G401 (cell line): ENCODE measurements at places on chromosomes 2 and 18. TPM values are rescaled to one million over a fixed set of nuclear protein-coding genes. Genes with fewer than 3 reads are reported as not detected.

GRCh38 chr2:55419233-55419678, 400 bp downstream of the CCDC88A start:
- no peak for DNase-seq

DNA sequence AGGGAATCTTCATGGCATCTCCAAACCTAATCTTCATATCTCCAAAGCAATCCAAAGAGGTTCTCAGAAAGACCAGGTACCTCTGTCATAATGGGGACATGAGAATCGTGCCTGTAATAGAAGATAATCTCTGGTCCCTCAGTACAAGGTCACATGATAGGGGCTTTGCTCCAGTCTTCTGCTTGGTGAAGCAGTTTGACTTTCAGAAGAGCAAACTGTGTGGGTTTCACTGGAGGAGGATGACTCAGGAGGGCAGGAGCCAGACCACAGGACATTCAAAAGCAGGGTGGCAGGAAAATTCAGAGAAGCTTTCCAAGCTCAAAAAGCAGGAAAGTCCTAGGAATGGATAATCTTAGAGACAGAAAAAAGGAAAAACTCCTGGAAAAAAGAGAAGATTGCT, 10.6 kb upstream of the PAX3 start:
- DNase-seq, result no peak

DNA sequence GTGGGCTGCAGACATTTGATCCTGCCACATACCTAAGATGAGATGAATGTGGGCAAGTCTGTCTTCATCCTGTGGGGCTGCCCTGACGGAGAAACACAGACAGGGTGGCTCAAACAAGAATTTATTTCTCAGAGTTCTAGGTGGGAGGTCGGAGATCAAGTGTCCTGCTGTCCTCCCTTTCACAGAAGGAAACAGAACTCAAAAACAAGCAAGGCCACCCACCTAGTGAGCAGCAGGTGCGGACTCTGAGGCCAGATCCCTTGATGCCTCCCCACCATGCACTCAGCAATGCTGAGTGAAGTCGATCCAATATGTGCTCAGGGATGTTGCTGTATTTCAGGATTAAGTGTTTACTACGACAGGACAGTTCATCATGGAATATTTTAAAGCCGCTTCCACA, 63.0 kb upstream of the SNTG2 start:
- DNase-seq, result no peak

DNA sequence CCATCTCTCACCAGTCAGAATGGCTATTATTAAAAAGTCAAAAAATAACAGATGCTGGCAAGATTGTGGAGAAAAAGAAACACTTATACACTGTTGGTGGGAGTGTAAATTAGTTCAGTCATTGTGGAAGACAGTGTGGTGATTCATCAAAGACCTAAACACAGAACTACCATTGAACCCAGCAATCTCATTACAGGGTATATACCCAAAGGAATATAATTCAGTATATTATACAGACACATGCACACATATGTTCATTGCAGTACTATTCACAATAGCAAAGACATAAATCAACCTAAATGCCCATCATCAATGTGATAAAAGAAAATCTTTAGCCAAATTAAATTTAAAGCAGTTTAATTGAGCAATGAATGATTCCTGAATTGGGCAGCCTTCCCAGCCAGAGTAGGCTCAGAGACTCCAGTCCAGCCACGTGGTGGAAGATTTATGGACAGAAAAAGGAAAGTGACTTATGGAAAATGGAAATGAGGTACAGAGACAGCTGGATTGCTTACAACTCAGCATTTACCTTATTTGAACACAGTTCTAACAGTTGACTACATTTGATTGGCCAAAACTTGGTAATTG, 377.1 kb upstream of the SLC39A10 start:
- DNase-seq, result no peak

DNA sequence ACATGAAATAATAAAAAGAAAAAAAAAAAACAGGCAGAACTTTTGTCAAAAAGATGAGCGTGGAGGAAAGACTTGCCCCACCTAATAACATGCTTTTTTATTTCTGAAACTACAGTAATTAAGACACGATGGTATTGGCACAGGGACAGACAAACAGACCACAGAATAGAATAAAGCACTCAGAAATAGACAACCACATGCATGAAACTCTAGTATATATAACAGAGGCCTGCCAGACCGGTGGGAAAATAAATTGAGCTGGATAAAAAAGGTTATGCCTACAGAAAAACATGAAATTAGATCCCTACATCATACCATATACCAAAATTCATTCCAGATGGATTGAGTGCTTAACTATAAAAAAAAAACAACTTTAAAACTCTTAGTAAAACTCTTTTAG, 163.1 kb downstream of the NRP2 start:
- no peak for DNase-seq

DNA sequence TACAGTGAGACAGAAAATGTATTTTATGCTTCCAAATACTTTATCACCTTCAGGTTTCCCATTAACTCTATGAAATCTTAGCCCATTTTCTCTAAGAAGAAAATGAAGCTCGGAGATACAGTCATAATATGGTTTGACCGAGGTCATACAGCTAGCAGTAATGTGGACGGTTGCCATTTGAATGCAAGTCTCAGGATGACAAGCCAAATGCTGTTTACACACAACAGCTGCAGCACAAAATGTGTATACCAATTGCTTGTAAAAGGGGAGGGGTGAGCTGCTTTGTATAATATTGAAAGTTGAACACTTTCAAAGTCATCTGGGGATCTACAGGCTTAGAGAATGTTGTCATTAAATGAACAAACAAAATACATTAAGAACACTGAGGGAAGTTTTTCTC, 93.8 kb upstream of the FSIP2 start:
- no peak for DNase-seq

- DNase-seq, result no peak
Observed at GRCh38 chr2:126890136-126890510, 8.6 kb upstream of the TEX51 start.

GRCh38 chr2:147273628-147274027, 571.2 kb upstream of the ACVR2A start:
- no peak for DNase-seq

GRCh38 chr2:166249318-166249717, 121.5 kb upstream of the SCN1A start:
- DNase-seq, result no peak

GRCh38 chr18:62683935-62684334, 31.4 kb upstream of the PHLPP1 start:
- DNase-seq, result no peak

- DNase-seq, result no peak
Observed at GRCh38 chr18:73717570-73717969, 430.1 kb downstream of the FBXO15 start.

DNA sequence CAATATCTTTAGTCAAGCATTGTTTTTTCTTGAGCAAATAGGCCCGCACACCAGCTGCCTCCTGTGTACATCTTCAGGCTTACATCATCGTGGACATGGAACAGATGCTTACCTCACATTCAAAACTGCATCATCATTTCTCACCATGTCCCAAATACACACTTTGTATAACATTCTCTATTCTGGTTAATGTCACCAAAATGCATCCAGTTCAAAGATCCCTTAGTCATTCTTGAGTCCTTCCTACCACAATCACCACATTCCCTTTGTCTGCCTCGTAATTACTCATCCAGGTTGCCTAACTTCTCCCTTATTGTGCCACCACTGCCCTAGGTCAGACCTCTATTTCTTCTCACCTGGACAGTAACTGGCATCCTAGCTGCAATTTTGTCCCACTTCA, 373.7 kb upstream of the GALNT5 start:
- no peak for DNase-seq

DNA sequence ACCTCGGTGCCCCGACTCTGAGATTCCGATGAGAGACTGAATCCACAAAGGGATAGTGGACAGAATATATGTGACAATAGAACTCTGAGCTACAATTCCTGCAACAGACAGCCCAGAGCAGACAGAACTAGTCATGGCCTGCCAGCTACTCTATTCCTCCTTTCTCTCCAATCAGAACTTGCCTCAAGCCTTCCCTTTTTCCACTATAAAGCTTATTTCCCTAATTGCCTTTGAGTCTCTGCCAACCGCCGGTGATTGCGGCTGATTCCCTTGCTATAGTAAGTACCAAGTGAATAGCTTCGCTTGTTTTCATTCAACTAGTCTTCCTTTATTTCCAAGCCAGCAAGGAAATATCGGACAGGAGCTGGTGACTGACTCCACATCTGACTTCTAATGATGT, 96.8 kb downstream of the DSC3 start:
- no peak for DNase-seq

GRCh38 chr2:223930103-223930976, 14.8 kb downstream of the WDFY1 start:
- DNase-seq, result peak; percentile 61

- DNase-seq, result no peak
Observed at GRCh38 chr2:98464772-98465310, 20.2 kb downstream of the INPP4A start.

DNA sequence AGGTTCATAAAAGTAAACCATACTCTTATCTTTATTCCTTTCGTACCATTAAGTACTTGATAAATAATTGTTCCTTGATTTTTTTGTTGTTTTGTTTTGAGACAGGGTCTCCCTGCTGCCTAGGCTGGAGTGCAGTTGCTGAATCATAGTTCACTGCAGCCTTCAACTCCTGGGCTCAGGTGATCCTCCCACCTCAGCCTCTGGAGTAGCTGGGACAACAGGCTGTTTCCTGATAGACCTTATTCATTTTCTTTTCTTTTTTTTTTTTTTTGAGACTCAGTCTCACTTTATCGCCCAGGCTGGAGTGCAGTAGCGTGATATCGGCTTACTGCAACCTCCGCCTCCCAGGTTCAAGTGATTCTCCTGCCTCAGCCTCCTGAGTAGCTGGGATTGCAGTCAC, 5.5 kb downstream of the KCNG3 start:
- no peak for DNase-seq

DNA sequence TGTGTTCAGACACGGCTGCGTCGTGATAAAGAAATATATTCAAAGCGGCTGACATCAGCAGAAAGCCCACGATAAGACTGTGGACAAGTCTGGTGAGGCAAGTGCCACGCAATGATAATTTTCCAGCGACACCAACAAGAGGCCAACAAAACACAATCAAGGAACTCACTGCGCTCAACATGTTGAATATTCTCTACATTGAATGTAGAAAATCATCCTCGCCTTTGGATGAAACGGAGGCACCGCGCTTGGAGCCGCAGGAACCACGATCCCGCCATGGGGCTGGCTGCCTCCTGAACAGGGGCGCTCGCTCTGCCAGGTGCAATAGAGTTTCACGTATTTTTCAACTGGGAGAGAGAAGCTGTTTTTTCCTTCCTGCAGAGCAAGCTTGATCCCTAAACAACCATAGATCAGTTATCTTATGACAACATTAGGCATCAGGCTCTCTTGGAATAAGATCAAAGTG, 220.3 kb downstream of the ATAD2B start:
- no peak for DNase-seq

GRCh38 chr2:149562324-149562723, 25.3 kb downstream of the MMADHC start:
- no peak for DNase-seq

DNA sequence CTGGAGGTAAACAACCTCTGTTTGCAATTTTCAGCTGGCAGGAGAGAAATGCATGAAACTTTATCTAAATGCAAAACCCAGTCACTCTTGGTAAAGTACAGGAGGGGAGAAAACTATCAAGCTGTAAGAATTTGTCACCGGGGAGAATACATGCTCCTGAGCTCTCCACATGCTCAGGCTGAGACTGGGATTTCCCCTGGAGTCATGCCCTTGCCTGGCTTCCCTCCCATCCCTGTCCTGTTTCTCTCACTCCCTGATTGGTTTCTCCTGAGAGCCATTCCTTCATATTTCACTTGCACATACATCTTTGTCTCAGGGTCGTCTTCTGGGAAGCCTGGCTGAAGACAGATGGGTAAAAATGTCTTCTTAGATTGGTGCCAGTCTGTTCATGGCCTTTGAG, 52.9 kb upstream of the SPATS2L start:
- peak; percentile 35 for DNase-seq

DNA sequence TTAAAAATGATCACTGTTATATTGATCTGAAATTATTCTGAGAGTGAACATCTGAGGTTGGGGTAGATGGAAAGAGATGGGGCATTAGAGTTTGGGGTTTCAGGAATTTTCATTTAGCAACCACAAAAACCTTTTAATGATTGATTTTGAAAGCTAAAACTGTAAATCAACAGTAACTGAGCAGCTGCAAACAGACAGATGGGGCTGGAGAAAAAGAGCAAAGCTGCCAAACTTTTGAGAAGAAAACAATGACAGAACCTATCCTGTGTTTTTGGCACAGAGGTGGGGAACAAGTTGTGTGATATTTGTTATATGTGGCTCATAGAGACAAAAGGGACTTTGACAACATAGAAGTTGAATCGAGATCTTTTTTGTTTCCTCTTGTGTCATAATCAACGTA, 415.8 kb upstream of the DSEL start:
- peak; percentile 40 for DNase-seq

The FTCDNL1 gene
- 0.10 TPM in 1 of 2 replicates, not detected in the other for total RNA-seq

The SLC20A1 gene
- 81.9 and 125 TPM in 2 replicates for total RNA-seq

The SERPINB3 gene
- total RNA-seq, result not detected in 2 replicates

The NEU4 gene
- not detected in 2 replicates for total RNA-seq

The EVX2 gene
- not detected in 2 replicates for total RNA-seq

The PROM2 gene
- total RNA-seq, result 0.03 TPM in 1 of 2 replicates, not detected in the other

The TRIM43 gene
- 0.12 and 6.3 TPM in 2 replicates for total RNA-seq

The TDRD15 gene
- not detected in 2 replicates for total RNA-seq

The SULT1C4 gene
- not detected in 2 replicates for total RNA-seq

The RAB17 gene
- not detected in 2 replicates for total RNA-seq

The LOXHD1 gene
- total RNA-seq, result not detected in 2 replicates

The PAX8 gene
- not detected in 2 replicates for total RNA-seq
